ENCODE measurements at places on chromosomes 4 and X.

DNA sequence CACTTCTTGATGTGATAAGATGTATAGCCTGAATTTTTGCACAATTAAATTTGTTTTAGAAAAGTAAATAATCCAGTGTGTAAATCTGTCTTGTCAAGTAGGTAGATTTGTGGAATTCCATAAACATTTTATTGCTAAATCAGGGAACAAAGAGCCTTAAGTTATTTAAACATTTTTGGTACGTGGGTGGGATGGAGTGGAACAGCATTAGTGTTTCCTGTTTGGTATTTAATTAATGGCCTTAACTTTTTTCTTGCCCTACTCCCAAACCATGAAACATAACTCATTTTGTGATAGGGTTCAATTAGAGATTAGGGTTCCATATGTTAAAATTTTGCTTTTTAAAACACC, 5.1 kb downstream of the NUDT9 start:
- peak; percentile 79 for DNase-seq

GRCh38 chr4:86586626-86587380, 7.3 kb upstream of the PTPN13 start:
- no peak for DNase-seq

DNA sequence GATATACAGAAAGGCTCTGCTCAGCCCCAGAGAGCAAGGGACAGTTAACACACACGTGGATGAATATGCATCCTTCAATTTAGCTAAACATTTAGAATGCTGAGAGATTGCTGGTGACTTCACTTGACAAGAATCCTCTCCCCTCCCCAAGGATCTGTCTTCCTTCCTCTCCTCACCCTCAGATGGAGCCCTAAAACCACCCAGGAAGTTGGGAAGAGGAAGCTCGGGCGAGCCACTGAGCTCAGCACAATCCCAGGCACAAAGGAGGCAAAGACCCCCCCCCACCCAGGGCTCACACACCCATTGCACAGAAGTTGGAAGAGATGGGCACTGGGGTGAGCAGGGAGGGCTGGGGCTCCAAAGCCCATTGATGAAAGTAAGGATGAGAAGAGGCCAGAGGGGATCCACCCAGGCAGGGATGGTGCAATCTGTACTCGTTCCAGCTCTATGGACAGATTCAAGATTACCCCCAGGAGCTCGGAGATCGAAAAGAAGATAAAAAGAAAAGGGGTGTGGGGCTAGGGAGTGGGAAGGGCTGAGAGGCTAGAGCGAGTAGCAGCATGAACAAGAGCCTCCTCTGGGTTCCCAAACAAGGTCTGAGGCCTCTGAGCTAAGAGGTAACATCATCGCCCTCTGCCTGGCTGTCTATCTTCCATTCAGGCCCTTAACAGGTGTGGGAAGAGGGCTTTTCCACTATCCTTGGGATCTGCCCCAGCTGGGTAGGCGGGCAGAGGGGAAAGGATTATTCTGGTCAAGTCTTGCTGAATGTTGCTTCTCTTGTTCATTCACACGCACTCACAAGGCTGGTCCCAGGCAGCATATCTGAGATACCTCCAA, 1.2 kb downstream of the TFE3 start:
- DNase-seq, result no peak

DNA sequence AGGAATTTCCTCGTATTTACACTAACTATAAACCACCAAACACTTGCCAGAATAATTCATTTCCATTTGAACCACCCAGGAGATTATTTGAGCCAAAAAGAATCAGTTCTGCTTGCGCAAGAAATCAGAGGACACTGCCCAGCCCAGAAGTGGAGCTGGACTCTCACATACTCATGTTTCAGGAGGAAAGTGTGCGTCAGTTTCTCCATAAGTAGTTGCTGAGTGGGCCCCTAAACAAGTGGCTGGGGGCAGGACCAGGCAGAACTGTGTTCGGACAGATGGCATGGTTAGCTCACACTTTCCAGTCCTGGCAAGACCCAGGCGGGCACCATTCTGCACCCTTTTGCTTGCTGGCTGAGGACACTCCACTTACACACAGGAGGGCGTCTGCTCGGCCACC, 38.8 kb downstream of the BTC start:
- no peak for DNase-seq

GRCh38 chr4:1241936-1242505, 6.9 kb downstream of the CTBP1 start:
- no peak for DNase-seq

DNA sequence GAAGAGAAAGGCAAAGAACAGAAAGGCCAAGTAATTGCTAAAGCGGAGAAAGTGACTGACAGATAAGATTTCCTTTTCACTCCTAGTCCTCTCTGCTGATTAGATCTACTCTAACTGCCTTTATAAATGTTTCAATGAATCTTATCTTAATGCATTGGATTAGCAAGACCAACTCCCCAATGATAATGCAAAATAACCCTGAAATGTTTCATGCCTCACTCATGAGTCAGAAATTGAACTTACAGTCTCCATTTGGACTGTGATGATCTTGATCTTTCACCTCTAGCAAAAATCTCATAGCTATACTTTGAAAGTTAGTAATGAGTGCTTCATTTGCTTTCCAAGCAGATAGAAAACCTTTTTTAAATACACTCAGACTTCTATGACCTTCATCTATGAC, 26.5 kb downstream of the SLC10A7 start:
- no peak for DNase-seq

GRCh38 chr4:3411676-3412075, 30.1 kb upstream of the HGFAC start:
- DNase-seq, result no peak

GRCh38 chr4:7295911-7296660, 103.7 kb downstream of the SORCS2 start:
- no peak for DNase-seq

DNA sequence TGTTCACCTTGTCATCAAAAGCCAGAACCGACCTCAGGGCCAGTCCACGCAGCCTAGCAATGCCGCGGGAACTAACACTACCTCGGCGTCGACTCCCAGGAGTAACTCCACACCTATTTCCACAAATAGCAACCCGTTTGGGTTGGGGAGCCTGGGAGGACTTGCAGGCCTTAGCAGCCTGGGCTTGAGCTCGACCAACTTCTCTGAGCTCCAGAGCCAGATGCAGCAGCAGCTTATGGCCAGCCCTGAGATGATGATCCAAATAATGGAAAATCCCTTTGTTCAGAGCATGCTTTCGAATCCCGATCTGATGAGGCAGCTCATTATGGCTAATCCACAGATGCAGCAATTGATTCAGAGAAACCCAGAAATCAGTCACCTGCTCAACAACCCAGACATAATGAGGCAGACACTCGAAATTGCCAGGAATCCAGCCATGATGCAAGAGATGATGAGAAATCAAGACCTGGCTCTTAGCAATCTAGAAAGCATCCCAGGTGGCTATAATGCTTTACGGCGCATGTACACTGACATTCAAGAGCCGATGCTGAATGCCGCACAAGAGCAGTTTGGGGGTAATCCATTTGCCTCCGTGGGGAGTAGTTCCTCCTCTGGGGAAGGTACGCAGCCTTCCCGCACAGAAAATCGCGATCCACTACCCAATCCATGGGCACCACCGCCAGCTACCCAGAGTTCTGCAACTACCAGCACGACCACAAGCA, 898 bp downstream of the UBQLN2 start:
- no peak for DNase-seq

DNA sequence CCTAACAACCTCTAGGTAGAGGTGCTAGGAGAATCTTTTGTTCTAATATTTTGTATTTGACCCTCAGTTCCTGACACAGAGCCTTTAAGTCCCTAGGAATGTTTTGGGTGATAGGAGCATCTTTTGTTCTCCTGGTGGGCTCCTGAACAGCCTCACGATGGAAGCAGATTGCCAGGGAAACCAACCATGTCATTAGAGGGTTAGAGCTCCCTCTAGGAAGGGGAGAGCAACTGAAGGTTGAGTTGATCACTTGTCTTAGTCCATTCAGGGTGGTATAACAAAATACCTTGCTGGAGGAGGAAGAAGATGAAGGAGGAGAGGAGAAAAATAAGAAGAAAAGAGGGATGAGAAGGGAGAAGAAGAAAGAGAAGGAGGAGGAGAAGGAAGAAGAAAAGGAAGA, 9.2 kb downstream of the VCX start:
- no peak for DNase-seq

DNA sequence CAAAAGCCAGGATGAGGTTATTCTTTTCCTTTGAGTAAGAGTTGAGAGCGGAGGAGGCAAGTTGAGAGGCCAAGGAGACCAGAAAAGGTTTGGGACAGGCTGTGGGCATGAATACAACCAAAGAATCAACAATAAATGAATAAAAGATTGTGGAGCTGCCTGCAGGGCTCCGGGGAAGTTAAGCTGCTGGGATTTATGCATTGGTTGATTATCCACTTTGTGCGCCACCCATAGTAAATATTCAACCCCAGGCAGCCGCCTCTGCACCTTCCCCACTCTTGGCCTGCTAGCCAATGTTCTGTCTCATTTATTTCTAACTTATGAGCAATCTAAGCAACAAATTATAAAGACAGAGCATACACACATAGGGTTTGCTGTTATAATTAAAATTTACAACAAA, 28.2 kb upstream of the IGSF1 start:
- no peak for DNase-seq

- DNase-seq, result peak; percentile 11
Measured at GRCh38 chr4:73127839-73128453, 58.4 kb upstream of the COX18 start.

DNA sequence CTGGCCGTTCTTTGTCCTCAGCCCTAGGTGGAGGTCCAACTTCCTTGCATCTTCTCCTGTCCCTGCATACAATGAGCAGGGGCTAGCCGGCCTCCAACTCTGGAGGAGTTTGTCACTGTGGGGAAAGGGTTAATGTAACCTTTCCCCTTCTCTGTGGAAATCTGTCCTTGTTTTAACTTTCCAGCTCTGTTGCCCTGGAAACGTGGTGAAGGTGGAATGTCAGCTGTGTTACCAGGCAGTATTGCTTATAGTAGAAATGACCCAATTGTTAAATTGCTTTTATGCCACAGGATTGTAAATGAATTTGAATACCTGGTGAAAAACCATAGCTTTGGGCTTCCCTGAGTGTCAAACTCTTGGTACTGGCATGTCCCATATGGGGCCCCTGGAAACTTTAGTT, 131.6 kb upstream of the SCML1 start:
- DNase-seq, result no peak
